ENCODE measurements at places on chromosomes 2 and 18.
A peak's percentile ranks its signal among the peaks of the same experiment; 100 is the strongest.

DNA sequence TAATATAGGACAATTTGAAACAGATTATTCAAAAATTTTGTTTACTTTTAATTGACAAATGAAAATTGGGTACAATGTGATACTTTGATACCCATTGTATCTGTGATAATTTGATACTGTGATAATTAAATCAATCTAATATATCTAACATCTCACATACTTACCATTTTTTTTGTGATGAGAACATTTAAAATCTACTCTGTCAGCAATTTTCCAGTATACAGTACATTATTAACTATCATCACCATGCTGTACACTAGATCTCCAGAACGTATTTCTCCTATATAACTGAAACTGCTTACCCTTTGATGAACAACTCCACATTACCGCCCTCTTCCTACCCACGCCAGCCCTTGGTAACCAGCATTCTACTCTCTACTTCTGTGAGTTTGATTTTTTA, 139.7 kb upstream of the TFPI start:
- no peaks in the 10 kb centered on the region for H3K36me3 ChIP-seq
- no peaks in the 10 kb centered on the region for H3K4me1 ChIP-seq
- no peaks in the 10 kb centered on the region for H3K27me3 ChIP-seq
- no peak overlapping the region for H3K4me3 ChIP-seq

DNA sequence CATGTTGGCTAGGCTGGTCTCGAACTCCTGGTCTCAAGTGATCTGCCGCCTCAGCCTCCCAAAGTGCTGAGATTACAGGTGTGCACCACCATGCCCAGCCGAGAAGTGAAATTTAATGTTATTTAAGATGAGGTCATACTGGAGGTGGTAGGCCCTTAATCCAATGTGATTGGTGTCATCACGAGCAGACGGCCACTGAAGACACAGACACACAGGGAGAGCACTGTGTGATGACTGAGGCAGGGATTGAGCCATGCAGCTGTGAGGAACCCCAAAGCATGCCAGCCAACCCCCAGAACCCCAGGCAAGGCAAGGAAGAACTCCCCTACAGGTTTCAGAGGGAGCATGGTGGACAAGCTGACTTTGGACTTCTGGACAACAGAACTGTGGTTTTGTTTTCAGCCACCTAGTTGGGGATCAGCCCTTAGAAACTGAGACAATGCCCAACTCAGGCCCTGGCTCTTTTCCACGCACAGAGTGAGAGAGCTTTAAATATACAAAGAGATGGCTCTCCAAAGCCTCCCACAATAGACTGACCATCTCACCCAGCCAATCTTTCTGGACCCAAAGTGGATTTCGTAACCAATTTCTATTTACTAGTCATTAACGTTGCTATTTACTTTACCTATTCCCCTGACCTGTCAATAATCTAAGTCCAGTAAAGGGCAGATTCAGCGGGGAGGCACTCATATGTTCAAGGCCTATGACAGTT, 34.2 kb downstream of the TBC1D8 start:
- H3K27me3 ChIP-seq: no peaks in the 10 kb centered on the region
- no peaks in the 10 kb centered on the region for H3K36me3 ChIP-seq
- DNase-seq: no peak
- no peak overlapping the region for H3K4me3 ChIP-seq
- H3K27ac ChIP-seq: peak overlapping the region; percentile 100
- H3K4me1 ChIP-seq: peaks cover 91% of the 10 kb centered on the region

- H3K36me3 ChIP-seq: no peaks in the 10 kb centered on the region
- H3K27me3 ChIP-seq: no peaks in the 10 kb centered on the region
- DNase-seq: no peak
- H3K27ac ChIP-seq: no peak overlapping the region
- no peak overlapping the region for H3K4me3 ChIP-seq
Observed at GRCh38 chr2:156517419-156517818, 81.2 kb downstream of the GPD2 start.

DNA sequence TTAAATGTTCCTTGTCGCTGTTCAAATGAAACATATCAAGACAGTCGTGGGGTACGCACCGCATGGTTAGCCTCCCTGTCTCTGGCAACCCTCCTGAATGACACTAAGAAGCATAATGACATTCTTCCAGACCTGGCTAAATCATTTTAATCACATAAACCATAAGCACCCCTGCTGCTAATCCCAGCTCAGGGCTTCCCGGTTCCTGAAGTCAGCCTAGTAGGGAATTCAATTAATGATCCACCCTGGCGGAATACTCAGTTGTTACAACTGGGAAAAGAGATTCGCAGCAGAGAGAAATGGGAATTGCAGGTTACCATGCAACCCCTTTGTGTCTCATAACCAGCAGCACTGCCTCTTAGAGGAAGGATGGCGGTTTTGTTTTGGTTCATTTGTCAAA, 200.8 kb upstream of the AGAP1 start:
- no peaks in the 10 kb centered on the region for H3K36me3 ChIP-seq
- no peak overlapping the region for H3K27ac ChIP-seq
- no peaks in the 10 kb centered on the region for H3K4me1 ChIP-seq
- H3K27me3 ChIP-seq: peaks cover 4% of the 10 kb centered on the region
- H3K4me3 ChIP-seq: no peak overlapping the region

GRCh38 chr2:17620280-17620679, 79.8 kb downstream of the VSNL1 start:
- no peaks in the 10 kb centered on the region for H3K4me1 ChIP-seq
- H3K36me3 ChIP-seq: no peaks in the 10 kb centered on the region
- no peak overlapping the region for H3K27ac ChIP-seq
- no peaks in the 10 kb centered on the region for H3K27me3 ChIP-seq

- DNase-seq: no peak
- no peak overlapping the region for H3K4me3 ChIP-seq
Observed at GRCh38 chr2:120493231-120493630, 147.3 kb downstream of the INHBB start.

DNA sequence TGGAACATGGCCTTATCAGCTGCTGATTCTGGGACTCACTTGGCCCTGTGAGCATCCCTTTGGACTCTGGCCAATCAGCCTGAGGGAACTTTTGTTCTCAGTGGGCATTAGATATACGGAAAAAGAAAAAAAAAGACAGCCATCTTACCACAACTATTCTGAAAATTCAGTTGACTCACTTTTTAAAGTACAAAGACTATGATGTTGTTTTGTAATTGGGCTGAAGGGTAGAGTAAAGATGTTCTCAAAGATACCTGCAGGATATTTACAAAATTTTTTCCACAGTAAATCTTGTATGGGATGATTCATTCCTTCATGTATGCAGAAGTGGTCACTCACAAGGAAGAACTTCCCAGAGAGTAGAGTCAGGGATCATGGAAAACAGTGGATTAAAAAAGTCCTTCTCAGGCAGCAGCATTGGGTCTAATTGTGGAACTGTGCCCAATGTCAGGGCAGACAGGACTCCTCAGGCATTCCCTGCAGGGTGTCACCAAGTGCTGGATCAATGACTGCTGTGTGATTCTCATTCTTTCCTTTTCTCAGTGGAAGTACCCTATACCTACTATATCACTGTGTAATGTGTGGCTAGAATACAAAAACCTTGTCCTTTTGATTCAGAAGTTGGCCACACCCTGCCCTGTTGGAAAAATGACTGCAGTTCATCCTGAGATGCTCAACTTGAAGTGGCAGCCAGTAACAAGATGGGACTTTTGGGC, 35.4 kb downstream of the SULT1C4 start:
- no peak overlapping the region for H3K27ac ChIP-seq
- DNase-seq: no peak
- H3K4me3 ChIP-seq: no peak overlapping the region

DNA sequence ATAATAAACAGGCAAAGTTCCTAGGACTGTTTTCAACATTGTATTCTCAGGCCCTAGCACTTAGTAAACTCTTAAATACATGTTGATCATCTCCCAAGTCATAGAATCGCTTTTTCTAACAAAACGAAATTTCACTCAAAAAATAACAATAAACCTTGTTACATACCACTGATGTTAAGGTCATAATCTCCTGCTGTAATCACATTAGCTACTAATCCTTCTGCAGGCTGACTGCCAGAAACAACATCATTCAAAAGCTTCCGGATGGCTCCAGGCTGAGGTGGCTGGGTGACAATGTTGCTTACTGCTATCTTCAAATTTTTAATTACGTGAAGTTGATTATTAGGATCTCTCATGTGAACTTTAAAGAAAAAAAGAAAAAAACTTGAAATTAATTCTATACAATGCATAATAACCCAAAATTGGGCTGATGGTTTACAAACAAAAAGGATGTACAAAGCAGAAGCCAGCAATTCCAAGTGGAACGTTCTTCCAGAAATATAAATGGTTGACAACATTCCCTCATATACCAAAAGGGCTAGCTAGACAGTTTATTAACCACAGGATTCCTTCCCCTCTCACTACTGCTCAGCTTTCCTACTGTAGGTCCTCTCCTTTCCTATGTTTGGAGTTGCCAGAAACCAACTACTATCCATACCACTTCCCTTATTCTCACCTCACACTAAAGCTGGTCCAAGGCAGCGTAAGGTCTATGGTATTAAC, 11.6 kb downstream of the TRAPPC8 start:
- no peak overlapping the region for H3K4me3 ChIP-seq
- no peak overlapping the region for H3K27ac ChIP-seq
- no peak for DNase-seq
- H3K4me1 ChIP-seq: no peaks in the 10 kb centered on the region
- H3K27me3 ChIP-seq: no peaks in the 10 kb centered on the region
- no peaks in the 10 kb centered on the region for H3K36me3 ChIP-seq

- H3K4me3 ChIP-seq: no peak overlapping the region
- DNase-seq: no peak
- H3K4me1 ChIP-seq: peaks cover 32% of the 10 kb centered on the region
- H3K36me3 ChIP-seq: no peaks in the 10 kb centered on the region
- H3K27ac ChIP-seq: no peak overlapping the region
Observed at GRCh38 chr2:85746321-85747004, 7.3 kb upstream of the ATOH8 start.

- H3K36me3 ChIP-seq: no peaks in the 10 kb centered on the region
- H3K27ac ChIP-seq: no peak overlapping the region
- DNase-seq: no peak
- no peak overlapping the region for H3K4me3 ChIP-seq
- peaks cover 4% of the 10 kb centered on the region for H3K27me3 ChIP-seq
Observed at GRCh38 chr2:176598351-176598750, 329.1 kb downstream of the MTX2 start.

- H3K36me3 ChIP-seq: no peaks in the 10 kb centered on the region
- no peak overlapping the region for H3K27ac ChIP-seq
- H3K4me3 ChIP-seq: no peak overlapping the region
- DNase-seq: no peak
Observed at GRCh38 chr2:76320716-76321115, 610.0 kb upstream of the GCFC2 start.

DNA sequence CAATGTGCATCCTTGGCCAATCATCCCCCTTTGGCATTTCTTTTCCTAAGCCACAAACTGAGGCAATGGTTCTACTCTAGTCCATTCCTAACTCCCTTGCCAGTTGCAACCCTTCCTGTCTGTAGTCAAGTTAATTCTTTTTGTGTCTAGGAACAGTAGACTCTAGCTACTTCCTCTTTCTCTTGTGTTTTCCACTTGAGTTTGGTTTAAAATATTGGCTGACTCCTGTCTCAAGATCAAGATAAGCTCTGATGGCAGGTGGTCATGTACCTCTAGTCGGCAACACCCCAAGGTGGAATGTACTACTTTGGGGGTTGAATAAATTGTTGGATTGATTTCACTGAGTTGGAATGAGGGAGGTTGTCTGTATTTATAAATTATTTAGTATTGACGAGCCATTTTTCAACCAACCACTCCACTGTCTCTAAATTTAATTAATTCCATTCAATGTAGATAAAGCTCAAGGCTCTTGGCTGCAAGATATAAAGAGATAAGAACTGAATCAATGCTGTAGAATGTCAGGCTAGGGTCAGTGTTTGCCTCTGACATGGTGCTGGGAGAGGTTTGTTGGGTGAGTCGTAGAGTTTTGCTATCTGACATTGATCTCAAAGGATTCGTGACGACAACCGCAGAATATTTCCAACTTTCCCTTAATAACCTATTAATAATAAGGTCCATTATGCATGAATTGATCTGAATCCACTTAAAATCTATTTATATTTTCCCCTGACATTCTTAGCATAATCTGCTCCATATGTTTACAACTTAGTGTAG, 188.7 kb upstream of the APCDD1 start:
- no peak for DNase-seq
- no peak overlapping the region for H3K4me3 ChIP-seq
- no peaks in the 10 kb centered on the region for H3K36me3 ChIP-seq

- no peak for DNase-seq
- no peaks in the 10 kb centered on the region for H3K27me3 ChIP-seq
- H3K4me1 ChIP-seq: no peaks in the 10 kb centered on the region
- H3K36me3 ChIP-seq: no peaks in the 10 kb centered on the region
- H3K27ac ChIP-seq: no peak within 1 kb of the TSS
Observed at GRCh38 chr2:157443795-157444640, at the start of gene CYTIP. TSS of gene CYTIP (minus strand) at chr2:157444089. CDS start at chr2:157444020, 69 bp downstream.

GRCh38 chr2:120269076-120269744, 16.6 kb downstream of the RALB start:
- no peaks in the 10 kb centered on the region for H3K27me3 ChIP-seq
- no peak for DNase-seq
- no peak overlapping the region for H3K27ac ChIP-seq
- no peak overlapping the region for H3K4me3 ChIP-seq
- no peaks in the 10 kb centered on the region for H3K36me3 ChIP-seq

DNA sequence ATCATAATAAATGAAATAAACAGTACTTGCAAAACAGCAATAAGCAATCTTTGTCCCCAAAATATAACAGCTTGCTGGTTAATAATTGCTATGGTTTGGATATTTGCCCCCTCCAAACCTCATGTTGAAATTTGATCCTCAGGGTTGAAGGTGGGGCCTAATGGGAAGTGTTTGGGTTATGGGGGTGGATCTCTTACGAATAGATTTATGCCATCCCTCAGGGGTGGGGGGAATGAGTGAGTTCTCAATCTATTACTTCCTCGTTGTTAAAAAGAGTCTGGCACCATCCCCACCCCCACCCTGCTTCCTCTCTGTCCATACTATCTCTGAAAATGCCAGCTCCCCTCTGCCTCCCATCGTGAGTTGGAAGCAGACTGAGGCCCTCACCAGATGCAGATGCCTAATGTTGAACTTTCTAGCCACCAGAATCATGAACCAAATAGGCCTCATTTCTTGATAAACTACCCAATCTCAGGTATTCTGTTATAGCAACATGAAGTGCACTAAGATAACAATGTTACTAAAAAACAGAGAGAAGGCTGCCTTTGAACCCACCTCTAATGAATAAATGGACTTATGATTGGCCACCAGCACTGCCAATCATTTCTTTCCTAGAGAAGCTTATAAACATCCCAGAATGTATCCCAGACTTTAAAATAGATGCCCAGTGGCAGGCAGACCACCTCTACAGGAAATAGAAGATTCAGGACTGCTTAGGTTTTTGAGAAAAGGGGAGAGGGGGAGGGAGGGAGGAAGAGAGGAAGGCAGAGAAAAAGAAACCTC, 90.1 kb downstream of the ALPK2 start:
- H3K27me3 ChIP-seq: no peaks in the 10 kb centered on the region
- no peak overlapping the region for H3K4me3 ChIP-seq
- no peaks in the 10 kb centered on the region for H3K36me3 ChIP-seq
- no peak overlapping the region for H3K27ac ChIP-seq
- no peak for DNase-seq
- peaks cover 5% of the 10 kb centered on the region for H3K4me1 ChIP-seq

DNA sequence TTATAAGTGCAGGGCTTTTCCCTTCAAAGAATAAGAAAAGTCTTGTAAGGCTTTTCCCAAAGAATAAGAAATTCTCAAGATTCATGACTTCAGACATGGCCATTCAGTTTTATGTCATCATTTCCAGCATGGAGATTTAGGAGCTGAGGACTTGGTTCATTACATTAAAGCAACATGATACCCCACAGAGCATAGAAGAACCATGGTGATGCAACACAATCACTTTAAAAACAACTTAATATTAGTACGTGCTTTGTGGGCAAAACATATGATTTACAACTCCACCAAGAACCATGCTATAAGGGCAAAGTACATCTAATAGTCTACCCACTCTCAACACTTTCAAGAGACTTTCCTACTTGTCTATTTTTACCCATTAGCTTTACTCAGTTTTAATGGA, 214.4 kb downstream of the SRBD1 start:
- H3K27me3 ChIP-seq: no peaks in the 10 kb centered on the region
- no peak overlapping the region for H3K27ac ChIP-seq
